Left lobe of liver (tissue), 2 donors: ENCODE measurements at places on chromosomes 12 and 14.

DNA sequence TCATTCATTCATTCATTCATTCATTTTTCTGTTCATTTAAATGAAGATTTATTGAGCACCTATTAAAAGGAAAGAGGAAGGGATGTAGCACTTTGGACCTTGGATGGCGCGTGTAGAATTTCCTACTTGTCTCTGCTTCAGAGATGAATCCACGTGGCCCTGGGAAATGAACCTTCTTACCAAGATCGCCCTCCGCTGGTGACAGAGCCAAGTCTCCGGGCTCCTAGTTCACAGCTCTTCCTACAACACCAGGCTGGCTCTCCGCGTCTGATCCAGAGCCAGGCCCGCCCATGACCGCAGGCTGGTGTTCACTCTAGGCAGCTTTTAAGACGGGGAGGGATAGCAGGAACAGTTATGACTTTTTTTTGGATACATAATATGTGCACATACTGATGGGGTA, 70.9 kb upstream of the PIWIL1 start:
- no peak for DNase-seq

GRCh38 chr14:21268617-21269251, 508 bp downstream of the HNRNPC start:
- DNase-seq: no peak

- DNase-seq: no peak
Measured at GRCh38 chr12:76277480-76277879, 70.7 kb downstream of the BBS10 start.

DNA sequence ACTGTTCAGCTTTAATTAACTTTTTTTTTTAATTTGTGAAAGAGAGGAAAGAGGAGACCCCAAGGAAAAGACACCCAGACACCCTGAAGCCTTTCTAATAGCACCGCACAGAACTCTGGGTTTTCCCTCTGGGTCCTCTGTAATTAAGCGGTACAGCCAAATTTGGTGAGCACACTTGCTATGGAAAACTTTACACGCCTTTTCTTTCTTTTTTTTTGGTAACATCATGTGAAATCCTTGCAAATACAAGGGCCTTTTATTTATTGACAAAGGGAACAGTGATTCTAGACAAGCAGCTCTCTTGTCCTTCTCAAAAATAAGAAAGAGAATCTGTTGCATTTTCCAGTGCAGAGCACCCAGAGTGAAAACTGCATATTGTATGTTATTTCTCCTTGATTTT, 44.4 kb upstream of the CPM start:
- no peak for DNase-seq

- DNase-seq: no peak
Measured at GRCh38 chr12:50517421-50518048, 12.8 kb downstream of the DIP2B start.

DNA sequence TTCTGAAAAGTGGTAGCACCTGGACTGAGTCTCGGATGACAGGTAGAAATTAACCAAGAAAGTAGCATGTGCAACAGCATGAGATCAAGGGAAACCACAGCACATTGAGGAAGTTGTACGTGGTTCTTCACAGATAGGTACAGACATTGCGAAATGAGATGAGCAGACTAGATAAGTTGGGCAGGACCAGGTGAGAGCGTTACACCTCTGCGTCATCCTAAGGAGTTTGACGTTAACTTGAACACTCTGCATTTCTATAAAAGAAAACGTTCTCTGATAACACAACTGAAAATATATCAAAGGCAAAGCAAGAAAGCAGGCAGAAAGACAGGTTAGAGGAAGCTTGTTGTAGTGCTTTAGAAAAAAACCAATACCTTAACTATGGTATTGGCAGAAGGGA, 98.5 kb upstream of the RASSF8 start:
- no peak for DNase-seq

GRCh38 chr14:32074887-32075572, 2.1 kb upstream of the ARHGAP5 start:
- no peak for DNase-seq

- DNase-seq: no peak
Measured at GRCh38 chr14:33163600-33163999, 224.9 kb downstream of the NPAS3 start.

GRCh38 chr14:38496092-38496491, 240.2 kb upstream of the CLEC14A start:
- no peak for DNase-seq

DNA sequence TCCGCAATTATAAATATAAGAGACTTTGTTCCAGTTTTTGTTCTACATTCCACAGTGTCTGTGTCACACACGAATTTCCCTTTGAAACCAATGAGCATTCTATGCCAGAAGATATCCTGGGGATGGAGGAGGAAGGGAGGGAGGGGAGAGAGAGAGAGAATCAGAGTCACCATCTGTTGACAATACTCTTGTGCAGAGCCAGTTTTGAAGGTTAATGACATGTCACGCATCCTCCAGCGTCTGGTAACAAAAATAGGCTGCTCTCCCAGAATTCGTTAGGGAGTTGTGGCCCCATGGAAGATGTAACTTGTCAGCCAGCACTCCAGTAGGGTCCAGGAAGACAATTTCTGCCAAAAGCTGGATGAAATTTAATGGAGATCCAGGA, 213.5 kb upstream of the KRR1 start:
- no peak for DNase-seq

DNA sequence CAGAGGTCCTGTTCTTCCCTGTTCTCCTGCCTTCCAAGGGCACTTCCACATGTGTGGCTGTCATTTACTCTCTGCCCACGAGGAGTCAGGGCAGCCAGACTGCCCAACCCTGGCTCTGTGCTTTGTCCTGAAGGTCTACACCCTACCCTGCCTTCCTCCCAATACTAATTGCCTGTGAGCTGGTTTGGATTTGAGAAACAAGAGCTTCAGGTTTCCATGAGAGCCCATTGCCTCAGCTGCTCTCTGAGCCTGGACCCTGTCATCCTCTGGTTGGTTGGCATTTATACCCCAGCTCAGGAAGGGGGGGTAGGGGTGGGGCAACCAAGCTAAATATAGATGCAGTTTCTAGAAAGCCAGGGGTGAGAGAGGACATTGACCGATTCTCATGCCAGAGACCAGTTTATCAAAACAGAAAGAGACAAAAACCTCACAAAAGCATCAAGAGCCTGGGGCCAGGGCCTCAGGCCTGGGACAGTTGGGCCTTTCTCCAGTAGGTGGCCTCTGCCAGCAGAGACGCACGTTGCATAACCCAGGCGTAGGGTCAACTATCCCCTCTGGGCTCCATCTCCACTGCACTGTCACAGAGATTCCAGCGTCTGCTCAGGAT, 34.5 kb downstream of the VDR start:
- DNase-seq: peak; percentile 74

GRCh38 chr12:109458771-109459208, 18.3 kb downstream of the KCTD10 start:
- DNase-seq: no peak

- no peak for DNase-seq
Measured at GRCh38 chr12:122235741-122236140, 9.9 kb upstream of the DIABLO start.
